ENCODE measurements at places on chromosomes 5 and 9.

DNA sequence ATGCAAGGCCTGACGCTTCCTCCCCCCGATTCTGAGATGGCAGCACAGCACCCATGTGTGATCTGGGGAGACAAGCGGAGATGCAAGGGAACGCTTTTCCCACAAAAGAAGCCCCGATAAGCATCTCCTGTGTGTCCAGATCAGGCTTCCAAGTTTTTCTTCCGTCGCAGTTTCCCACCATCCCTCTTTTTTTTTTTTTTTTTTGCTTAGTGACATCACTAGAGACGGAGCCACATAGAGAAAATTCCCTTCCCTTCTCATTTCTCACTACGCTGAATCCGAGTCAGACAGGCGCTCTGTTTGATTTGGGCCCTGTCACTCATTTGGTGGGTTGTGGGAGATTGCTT is 160.9 kb downstream of the HSD17B3 start:
- DNase-seq: no peak

DNA sequence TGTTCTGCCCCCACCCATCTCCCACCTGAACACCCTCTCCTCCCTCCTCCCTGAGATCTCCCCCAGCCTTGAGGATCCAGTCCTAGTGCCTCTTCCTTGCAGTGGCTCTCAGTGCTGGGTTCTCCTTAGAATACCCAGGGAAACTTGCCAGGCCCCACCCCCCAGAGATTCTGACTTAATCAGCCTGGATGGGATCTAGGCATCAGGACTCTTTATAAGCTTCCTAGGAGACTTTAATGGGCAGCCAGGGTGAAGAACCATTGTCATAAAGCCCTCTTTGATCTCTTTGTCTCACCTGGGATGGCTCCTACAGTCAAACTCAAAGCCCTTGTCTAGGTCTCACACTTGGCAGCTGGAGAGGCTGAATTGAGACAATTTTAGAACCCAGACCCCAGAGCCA is 8.6 kb upstream of the GLIS3 start:
- no peak for DNase-seq

GRCh38 chr5:88398316-88398715 is 129.7 kb upstream of the TMEM161B start:
- DNase-seq: no peak

DNA sequence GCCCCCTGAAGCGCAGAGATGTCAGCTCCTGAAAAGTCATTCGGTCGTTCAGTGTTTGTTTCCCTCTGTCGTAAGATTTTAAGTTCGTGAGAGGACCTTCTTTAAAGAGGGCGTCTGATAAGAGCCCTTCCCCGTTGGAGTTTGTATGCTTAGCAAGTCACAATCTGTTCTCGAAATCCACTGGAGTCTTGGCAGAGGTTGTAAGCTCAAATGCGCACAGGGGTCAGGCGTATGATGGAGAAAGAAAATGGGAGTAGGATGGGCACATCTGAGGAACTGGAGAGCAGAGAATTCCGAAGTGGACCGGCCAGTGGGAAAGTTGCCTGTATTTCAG is 710 bp downstream of the HSD17B4 start:
- no peak for DNase-seq

DNA sequence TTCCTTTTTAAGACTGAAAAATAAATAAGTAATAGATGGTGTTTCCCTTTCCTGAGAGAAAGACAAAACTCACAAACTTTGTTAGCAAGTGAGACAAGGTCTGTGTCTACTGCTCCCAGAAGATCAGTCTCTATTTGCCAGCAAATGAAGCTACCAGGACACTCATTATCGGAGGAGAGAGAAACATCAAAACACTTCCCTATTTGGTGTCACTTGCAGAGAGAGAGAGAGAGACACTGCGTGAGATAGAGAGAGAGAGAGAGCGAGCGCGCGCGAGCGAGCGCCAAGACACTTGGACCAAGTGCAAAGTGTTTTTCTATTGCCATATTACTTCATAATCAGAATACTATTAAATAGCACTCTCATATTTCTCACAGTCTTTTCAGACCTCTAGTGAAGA is 142.7 kb downstream of the KCNN2 start:
- DNase-seq: no peak

GRCh38 chr5:119166026-119166425 is 95.1 kb downstream of the DMXL1 start:
- DNase-seq: no peak

GRCh38 chr5:147046281-147046680 is 167.7 kb upstream of the PPP2R2B start:
- no peak for DNase-seq

- no peak for DNase-seq
Observed at GRCh38 chr9:114011313-114011712, 66.8 kb downstream of the AMBP start.

DNA sequence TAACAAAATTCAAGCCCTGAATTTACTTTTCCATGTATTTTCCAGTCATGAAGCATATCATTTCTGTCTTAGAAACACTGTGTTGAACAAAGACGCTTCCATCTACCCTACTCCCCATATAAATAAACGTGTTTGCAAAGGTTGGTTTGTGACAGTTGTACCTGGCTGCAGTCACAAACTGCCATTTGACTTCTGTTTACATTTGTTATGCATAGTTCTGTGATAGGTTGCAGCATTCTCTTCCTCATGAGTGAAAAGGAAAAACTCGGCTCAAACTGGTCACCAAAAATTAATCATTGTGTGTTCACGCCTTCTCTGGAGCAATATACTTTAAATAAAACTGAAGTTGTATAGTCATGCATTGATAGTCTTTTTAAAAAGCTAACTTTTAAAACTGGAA is 69.3 kb upstream of the MOCS2 start:
- no peak for DNase-seq

DNA sequence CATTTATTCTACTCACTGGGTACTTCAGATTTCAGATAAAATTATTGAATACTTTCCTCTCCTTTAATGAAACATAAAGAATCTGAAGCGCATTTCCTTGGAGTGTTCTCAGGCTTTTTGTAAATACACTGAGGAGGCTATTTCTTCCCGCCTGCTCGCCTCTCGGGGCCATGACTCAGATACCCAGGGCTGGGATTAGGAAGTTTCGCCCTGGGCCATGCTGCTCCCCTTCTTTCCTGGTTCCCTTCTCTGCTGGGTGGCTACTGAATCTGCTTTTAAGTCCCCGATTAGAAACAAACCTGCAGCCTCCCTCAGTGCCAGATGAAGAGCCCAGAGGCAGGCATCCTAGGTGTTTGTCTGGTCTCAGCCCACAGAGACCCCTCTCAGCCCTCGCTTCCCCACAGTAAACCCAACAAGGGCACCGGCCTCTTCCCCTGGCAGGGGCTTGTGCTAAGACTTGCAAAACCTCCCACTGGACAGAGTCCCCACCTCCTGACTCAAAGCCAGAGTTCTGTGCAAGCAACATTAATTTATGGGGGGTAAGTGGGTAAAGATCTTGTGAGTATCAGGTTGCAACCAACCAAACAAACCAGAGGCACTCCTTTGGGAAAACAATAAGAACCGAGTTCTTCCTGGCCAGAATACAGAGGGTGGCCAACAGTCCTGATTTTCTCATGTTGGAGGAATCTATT is 30.7 kb upstream of the IRX1 start:
- no peak for DNase-seq

DNA sequence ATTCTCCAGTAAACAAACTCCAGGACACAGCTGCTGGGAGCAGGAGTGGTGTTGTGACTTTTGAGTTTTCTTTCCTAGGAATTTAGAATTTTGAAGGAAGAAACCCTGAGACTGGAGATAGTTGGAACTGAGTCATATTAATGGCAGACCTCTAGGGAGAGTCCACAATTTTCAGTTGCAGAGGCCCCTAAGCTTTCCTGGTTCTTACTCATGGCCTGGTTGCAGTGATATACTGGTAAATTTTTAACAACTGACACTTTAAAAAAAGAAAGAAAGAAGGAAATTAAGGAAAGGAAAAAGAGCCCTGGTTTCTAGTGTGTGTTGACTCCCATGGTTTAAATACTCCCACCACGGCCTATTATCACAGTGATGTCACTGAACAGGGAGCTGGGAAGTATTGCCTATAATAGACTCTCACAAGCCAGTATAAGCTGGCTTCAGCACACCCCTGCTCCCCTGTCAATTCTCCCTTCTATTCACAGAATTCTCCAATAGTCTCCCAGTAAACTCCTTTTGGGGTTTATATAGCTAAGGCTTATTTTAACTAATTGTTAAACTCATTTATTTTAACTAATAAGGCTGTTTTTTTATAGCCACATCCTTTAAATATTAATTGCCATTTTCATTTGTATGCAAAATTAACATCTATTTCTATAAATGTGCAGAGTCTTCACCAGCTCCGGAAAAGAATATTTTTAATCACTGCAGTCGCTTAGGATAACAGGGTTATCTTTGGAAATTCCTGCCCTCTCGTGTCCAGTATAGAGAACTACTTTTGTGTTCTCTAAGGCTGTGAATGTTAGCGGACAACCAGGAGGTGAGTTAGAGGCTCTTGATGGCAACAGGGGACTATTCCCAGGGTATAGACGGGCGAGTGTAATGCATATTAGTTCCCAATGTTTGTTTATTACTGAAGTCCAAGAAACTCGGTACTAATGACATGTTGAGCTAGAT is 59.7 kb downstream of the GGTA1 start:
- no peak for DNase-seq

DNA sequence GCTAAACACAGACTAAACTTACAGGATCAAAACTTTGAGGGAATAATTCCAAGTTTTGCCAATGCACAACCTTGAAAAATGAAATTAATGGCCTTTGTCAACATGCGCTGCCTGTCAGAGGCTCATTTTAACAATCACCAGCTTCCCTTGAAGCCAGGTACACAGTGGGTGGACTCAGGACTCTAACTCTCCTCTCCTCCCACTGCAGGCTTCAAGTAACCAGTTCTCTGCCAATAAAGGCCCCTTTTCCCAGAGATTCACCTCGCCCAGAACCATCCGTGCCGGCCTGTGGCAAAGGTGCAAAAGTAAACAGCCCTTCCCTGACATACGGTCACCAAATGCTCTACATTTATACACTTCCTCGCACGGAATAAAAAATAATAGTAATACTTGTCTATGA is 18.4 kb upstream of the FBP2 start:
- DNase-seq: no peak

- DNase-seq: no peak
Observed at GRCh38 chr9:123928533-123929176, 1.3 kb downstream of the DENND1A start.

GRCh38 chr5:178644826-178645545 is 18.1 kb upstream of the CLK4 start:
- no peak for DNase-seq

GRCh38 chr5:39224196-39224761 is 4.9 kb upstream of the FYB1 start:
- DNase-seq: no peak

GRCh38 chr9:69121155-69122081 is 52.7 kb upstream of the TJP2 start:
- no peak for DNase-seq

GRCh38 chr9:78358329-78359051 is 61.6 kb downstream of the PSAT1 start:
- DNase-seq: no peak

DNA sequence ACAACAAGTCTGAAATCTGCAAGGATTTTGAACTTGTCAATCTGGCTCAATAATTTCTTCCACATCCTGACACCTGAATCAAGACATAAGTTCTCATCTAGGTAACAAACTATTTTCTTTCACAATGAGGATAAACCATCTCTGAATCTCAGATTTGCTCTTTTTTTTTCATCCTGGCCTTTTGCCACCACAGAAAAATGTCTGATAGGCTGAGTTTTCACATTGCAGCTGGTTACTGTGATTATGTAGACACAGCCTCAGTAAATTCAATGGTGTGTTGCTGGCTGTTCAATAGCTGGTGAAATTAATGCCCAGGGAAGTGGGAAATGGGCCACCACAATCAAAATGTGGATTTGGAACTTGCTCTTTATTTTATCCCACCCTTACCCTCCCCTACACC is 2.8 kb upstream of the ADRA1B start:
- DNase-seq: no peak

DNA sequence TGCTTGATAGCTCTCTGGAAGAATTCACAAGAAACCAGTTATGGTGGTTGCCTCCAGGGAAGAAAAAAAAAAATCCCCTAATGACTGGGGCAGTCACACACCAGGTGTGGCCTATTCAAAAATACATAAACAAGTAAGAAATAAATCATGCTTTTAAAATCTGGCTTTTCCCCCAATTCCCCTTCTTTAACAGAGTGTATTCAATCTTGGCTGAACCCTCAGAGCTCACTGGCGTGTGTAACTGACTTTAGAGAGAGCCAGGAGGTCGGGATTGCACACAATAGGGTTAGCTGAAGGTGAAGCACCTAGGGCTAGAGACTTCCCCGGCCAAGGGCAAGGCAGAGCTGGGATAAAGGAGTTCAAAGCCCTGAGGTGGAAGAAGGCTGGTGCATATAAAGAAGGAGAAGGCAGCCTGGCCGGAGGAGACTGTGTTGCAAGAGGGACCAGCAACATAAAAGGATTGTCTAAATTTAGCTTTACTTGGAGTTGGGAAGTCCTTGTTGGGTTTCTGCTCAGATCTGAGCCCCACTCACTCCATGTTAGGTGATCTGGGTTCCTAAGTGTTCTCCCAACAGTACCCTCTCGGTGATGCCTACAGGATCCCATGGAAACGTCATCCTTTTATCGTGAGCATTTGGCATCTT is 19.7 kb downstream of the FNBP1 start:
- DNase-seq: no peak

GRCh38 chr9:125462861-125463291 is 201.2 kb downstream of the GAPVD1 start:
- DNase-seq: no peak

GRCh38 chr9:91837981-91838731 is 111.9 kb downstream of the ROR2 start:
- DNase-seq: no peak

- no peak for DNase-seq
Observed at GRCh38 chr5:178469011-178469974, 120.9 kb downstream of the COL23A1 start.
